ENCODE measurements at places on chromosomes 2 and 18.

DNA sequence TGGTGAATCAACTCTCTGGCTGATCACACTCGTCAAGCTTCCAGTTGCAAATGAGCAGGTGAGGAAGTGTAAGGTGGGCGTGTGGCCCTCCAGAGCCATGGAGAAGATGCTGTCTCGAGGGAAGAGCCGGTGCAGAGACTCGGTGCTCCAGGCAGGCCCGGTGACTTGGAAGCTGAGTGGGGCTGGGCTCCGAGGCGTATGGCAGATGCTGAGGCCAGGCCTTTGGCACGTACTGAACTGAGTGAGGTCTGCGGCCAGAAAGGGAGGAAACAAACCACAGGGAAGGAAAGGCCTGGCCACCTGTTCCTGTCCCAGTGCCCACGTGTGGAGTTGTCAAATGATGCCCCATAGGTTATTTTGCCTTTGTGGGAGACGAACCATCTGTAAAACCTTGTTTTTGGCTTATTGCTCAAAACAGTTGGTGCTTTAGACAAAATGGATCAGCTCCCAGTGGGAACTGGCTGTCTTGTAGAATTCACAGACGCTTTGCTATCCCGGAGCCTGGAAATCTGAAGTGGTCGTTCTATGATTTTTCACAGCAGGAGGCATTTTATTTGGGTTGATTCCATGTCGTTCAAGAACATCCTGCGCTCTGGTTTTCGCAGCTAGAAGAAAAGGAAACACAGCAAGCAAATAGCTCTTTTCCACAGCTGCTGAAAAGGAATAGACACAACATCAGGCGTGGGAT, 117.5 kb upstream of the TMEM18 start:
- no peak for DNase-seq

GRCh38 chr2:127721978-127722355, 20.7 kb downstream of the SFT2D3 start:
- no peak for DNase-seq

DNA sequence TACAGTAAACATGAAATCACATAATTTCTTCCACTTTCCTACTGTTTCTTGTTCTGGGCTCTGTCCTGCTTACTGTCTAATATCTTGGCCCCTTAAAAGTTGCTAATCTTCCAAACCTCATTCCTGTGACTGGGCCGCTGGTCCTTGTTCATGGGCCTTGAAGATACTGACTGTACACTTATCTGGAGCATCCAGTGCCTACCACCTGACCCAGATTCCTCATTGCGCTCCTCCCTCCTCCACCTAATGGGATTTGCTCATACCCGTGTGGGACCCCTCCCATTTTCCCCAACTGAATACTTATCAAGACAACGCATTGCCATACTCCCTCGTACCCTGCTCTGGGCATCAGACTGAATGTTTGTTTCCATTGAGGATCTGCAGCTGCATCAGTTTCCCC, 6.1 kb upstream of the IL37 start:
- DNase-seq: no peak

DNA sequence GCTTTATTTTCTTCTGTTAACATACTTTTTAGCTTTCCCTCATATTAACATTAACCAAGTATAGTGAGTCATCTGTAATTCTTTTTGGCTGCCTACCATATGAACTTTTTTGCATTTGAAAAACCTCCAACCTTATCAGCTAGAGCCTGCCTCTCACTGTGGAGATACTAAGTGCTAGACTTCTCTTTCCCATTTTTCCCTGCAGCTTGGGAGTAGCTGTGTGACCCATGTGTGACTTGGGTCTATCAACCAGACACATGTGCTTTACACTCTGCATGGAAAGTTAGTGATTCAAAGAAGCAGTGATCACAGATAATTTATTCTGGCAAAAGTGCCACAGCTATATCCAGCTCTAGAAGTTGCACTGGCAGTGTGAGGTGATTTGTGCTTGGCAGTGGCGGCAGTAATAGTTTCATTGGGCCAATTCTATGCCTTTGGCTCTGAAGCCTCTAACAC, 36.3 kb downstream of the PREPL start:
- DNase-seq: no peak

GRCh38 chr2:143219266-143219665, 90.0 kb downstream of the ARHGAP15 start:
- DNase-seq: no peak

GRCh38 chr2:184598002-184598315, 370 bp upstream of the ZNF804A start:
- DNase-seq: no peak

DNA sequence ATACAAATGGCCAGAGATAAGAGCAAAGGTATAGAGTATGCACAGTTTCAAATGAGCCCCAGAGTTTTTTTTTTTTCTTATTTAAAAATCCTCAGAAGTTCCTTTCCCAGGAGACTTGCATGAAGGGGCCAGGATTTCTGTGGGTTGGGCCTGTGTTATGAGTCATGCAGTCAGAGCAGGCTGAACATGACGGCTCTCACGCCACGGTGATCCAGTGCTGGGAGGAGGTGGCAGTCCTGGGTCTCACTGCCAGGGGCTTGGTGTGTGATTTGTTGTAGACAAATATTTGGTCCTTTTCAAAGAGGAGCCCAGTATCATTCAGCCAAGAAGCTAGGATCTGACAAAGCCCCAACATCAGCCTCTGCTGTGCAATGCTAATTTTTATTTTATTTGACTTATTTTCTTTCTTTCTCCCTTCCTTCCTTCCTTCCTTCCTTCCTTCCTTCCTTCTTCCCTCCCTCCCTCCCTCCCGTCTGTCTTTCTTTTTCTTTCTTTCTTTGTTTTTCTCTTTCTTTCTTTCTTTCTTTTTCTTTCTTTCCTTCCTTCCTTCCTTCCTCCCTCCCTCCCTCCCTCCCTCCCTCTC, 10.4 kb upstream of the KCNE4 start:
- no peak for DNase-seq

DNA sequence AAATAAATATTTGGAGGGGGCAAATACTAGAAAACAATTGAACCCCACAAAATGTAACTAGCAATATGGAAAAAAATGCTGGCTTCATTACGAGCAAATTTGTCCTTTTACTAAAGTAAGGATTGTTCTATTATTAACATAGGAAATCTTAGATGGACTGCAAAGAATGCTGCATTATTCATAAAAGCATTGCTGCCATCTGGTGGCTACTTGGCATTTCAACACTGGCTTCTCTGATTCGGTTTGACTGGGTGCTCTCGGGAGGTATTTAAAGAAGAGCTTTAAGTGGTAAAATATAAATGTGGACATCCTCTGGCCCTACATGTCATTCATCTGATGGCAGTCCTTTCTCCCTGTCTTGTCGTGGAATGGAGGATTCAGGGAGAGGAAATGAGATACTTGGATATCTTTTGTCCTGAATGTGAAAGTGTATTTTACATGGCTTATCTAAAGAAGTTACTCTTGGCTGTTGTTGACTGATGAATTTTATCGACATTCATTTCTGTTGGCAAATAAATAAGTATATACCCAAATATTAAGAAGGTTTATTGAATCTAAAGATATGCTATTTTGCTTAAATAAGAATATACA, 130.2 kb downstream of the ARHGAP15 start:
- DNase-seq: no peak

DNA sequence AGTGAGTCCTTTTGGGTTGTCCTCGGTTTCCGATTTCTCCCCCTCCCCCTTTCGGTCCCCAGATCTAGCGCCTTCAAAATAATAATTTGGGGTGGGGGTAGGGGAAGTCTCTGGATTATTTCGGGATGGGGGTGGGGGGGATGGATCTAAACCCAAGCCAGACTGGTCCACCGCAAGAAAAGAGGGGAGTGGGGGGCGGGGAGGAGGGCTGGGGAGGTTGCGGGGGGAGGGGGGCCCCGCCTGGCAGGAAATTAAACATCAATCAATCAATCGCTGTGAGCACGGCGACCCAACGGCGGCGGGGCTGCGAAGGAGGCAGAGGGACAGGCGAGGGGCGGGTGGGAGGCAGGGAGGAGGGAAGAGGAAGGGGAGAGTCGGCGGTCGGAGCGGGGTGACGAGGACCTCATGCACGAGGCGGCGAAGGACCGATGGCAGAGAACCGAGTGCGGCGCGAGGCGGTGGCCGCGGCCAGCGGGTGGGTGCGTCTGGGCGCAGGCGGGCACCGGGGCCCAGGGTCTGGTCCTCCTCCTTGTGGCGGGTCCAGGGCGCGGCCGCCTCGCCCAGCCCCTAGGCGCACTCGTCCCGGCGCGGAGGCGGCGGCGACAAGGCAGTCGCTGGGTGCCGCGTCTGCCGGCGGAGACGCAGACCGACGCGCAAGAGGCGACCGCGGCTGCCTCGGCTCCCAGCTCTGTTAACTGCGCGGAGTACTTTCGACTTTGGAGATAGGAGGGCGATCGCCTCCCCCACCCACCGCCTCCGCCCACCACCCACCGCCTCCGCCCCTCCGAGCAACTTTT, 468 bp upstream of the SATB2 start:
- peak; percentile 84 for DNase-seq

DNA sequence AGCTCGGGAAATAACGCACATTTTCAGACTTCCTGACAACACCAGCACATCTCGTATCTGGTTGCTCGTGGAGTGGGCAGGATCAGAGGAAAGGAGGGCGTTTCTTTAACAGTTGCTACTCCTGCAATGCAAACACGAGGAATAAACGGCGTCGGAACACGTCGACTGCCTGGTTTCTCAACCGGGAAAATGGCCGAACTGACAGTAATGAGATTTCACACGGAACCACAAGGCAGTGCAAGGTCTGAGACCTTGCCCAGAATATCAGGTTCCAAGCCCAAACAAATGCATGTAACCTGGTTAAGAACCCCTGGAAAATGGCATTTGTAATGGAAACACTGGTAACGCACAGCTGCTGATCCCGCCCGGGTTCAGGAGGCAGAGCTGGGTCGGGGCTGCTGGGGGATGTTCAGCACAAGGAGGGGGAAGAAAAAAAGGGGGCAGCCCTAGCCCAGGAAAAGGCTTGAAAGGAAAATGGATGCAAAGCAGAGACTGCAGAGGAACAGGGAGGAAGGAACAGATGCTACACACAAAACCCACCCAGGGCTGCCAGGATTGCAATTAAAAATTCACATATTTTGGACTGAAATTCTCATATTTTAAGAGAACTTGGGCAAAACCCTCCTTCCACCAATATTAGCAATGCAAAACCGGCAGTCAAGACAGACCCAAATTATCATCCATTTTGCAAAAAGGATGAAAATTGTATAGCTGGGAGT, 61.6 kb upstream of the KLHL29 start:
- DNase-seq: no peak

DNA sequence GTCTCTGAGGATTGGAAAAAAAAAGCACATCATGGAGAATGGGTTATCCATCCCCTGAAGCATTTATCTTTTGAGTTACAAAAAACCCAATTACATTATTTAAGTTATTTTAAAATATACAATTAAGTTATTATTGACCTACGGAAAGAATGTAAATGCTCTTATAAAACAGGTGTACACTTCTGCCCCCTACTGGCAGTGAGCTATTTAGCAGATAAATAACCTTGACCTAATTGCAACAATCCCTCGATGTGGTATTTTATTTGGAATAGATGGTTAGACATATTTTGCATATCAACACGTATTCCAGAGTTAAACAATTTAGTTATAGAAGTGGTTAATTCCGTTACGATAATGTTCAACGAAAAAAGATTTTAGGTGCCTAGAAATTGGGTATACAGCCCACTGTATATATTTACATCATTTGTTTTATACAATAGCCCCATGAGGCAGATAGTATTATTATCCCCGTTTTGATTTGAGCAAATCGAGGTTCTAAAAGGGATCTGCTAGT, 9.1 kb upstream of the DAW1 start:
- DNase-seq: no peak

DNA sequence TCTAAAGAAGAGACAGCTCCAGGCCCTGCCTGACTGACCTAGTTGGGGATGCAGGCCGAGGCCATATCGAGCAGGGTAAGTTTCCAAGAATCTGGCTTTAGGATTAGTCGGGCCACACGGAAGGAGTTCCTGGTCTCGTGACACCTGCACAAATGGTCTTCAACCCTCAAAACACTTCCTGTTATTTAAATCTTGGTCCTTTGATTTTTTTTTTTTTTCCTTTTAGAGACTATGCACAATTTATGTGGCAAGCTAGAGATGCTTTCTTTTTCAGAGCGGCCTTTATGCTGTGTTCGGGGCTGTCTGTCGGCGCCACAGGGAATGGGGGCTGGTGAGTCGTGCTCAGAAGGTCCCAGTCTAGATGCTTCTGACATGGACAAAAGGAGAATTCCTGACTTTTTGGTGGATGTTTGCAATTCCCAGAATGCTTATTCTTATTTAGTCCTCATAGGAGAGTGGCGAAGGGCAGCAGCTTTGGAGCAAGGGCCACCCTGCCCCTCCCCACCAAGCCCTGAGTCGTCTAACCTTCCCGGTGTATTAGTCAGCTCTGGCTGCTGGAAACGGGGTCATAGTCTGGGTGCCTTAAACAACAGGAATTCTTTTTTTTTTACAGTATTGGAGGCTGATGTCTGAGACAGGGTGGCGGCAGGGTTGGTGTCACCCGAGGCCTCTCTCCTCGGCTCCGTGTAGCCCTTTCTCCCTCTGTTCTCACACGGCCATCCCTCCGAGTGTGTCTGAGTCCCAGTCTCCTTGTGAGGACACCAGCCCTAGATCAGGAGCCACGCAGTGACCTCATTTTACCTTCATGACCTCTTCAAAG, 27.4 kb downstream of the HPCAL1 start:
- no peak for DNase-seq

GRCh38 chr2:190972213-190972612, 41.8 kb downstream of the STAT1 start:
- DNase-seq: no peak

- DNase-seq: peak; percentile 94
Measured at GRCh38 chr18:76491776-76492668, 3.0 kb downstream of the ZNF516 start.

DNA sequence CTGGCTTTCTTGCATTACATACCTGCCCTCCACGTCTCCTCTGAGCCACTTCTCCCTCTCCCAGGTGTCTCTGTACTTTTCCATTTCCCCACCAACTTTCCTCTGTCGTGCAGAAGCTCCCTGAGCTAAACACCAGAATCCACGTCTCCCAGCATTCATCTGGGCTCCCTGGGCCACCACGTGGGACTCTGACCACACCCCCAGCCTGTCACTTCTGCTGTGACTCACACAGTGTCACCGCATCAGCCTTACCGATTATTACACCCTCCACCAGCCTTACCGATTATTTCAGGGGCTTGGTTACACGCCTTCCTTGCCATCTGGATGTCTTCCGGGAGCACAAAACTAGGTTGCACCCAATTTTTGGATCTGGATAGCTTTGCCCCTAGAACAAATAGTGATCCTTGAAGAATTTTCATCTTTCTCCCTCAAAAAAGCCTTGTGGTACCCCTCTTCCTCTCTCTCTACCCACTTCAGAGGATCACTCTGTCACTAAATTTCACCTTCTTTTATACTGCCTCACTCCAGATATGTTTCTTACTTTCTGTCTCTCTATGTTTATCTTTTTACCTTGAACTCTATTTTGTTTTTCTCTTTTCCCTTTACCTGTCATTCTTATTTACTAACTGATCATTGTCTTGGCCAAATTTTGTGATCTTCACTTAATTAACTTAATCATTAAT, 136.9 kb upstream of the CAB39 start:
- no peak for DNase-seq

GRCh38 chr2:211591426-211591825, 947.2 kb downstream of the ERBB4 start:
- DNase-seq: no peak

- no peak for DNase-seq
Measured at GRCh38 chr2:54666131-54666633, 57.3 kb upstream of the EML6 start.
